ENCODE measurements at places on chromosomes 11 and 22.

GRCh38 chr22:22683668-22684361, 39.4 kb downstream of the GGTLC2 start:
- DNase-seq, result no peak

DNA sequence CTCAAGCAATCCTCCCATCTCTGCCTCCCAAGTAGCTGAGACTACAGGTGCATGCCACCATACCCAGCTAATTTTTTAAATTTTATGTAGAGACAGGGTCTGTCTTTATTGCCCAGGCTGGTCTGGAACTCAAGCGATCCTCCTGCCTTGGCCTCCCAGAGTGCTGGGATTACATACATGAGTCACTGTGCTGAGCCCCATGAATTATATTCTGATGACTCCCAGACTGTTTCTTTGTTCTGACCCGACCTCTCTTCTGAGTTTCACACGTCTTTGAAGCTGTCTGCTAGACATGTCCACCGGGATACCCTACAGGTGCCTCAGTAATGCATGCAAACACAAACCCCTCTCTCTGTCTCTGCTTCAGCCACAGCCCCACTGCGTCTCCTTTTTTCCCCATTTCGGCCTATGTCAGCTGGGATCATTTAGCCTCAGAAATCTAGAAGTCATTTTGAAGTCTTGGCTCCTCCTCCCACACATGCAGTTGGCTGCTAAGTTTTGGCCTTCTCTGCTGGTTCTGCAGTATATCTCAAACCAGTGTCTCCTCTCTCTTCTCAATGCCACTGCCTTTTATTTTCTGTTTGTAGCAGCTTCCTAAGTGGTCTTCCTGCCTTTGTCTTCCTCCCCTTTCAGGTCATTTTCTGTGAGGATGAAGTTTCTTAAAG, 4.8 kb downstream of the VPS26B start:
- DNase-seq, result no peak

- DNase-seq, result no peak
Observed at GRCh38 chr11:68796801-68797200, 44.9 kb downstream of the CPT1A start.

GRCh38 chr11:9914064-9914463, 250.2 kb downstream of the SWAP70 start:
- no peak for DNase-seq

GRCh38 chr11:45569776-45570175, 95.6 kb downstream of the CHST1 start:
- no peak for DNase-seq

- no peak for DNase-seq
Observed at GRCh38 chr11:35661534-35661933, 1.0 kb upstream of the TRIM44 start.

DNA sequence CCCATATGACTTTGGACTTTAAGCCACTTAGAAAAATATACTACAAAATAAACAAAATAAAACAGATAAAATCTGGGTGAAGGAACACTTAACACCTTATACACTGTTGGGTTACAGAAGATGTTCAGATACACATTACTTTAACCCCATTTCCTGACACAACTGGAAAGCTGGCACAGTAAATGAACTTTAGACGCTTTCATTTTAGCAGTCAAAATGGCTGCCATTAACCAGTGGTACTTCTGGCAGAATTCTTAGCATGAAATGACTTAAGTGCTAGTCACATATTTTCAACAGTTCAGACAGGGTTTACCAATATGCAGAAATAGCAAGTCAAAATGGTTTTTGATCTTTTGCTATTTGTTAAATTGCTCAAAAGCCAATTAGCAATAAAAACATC, 37.9 kb downstream of the PIK3C2A start:
- no peak for DNase-seq

GRCh38 chr22:27274770-27275449, 526.6 kb downstream of the MN1 start:
- no peak for DNase-seq

DNA sequence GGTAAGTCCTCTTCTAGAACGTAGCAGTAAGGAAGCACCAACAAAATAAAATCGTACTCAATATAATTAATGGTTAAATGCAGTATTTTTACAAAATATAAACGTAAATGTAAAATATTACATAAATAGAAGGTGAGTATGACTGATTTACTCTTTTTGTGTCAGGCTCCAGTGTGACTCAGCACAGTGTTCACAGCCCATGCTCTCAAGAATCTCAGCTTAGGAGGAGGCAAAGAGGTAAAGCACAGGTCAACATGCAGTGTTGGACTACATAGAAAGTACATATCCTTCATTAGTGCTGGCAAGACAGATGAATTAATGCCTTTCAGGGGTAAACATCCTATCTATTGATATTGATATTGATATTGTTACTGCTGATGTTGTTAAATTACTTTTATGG, 2050.6 kb upstream of the RAG2 start:
- no peak for DNase-seq

DNA sequence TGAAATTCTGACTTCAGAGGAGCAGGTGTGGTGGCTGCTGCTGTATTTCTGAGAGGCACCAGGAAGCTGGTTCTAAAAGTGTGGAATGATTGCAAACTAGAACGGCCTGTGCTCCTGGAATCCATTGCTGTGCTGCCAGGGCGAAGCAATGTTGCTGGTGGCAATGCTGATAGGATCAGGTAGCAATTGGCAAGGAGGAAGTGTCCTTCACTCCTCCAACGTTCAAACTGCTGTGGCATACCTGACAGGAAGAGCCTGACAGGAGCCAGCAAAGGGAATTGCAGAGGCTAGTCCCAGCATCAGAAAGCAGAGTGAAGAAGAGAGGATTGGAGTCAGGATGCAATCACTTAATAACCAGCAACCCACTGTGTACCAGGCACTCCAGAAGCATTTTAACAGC, 118.2 kb downstream of the FAR1 start:
- DNase-seq, result no peak

GRCh38 chr11:210803-211180, 3.3 kb downstream of the RIC8A start:
- no peak for DNase-seq

- no peak for DNase-seq
Observed at GRCh38 chr11:105573091-105573490, 36.8 kb upstream of the GRIA4 start.

GRCh38 chr22:47088480-47089158, 326.2 kb downstream of the TBC1D22A start:
- DNase-seq, result no peak

- no peak for DNase-seq
Observed at GRCh38 chr11:1117992-1118391, 39.8 kb upstream of the MUC5AC start.

- DNase-seq, result no peak
Observed at GRCh38 chr11:9089636-9090035, 1.8 kb downstream of the SCUBE2 start.

- no peak for DNase-seq
Observed at GRCh38 chr11:20056109-20056949, 103.9 kb downstream of the DBX1 start.

DNA sequence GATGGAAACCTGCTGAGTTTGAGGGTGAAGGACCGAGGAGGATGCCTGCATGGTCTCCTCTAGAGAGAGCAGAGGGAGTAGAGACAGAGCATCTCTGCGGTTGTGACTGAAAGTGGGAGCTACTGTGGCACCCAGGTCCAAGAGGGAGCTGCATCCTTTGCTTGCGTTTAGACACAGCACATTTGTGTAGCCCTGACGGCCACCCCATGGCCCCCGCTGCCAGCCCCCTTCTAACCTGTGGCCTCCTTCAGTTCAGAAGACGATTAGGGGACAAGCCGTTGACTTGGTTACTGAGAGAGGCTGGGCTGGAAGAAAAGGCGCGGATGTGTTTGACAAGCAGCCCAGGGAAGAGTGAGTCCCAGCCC, 690.9 kb downstream of the BRD1 start:
- DNase-seq, result no peak

DNA sequence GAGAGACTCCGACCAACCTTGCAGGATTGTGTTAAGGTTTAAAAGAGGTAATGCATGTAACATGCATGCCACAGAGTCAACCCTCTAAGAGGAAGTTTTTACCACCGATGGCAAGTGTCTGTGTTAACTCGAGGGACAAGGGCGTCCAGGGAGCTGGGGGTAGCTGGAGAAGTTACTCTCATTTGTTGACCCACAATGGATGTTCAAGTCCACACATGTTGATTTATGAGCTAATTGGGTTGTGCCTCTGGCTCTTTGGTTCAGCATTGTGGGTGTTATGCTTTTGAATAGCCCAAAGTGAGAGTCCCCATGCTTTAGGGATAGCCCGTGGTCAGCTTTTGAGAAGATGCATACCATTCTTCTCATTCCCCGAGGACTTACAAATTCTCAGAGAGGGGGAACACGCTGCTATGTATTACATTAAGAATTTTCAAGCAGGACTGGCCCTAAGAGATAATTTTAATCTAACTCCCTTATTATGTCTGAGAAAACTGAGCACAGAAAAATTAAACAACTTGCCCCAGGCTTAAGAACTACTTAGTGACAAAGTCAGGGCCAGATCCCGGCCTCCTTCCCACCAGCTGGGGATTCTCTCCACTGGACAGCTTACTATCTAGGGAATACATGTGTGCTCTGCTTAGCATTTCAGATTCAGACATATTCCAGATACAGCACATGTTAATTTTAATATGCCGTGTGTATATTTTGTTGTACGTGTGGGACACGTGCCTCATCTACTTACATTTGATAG, 5.2 kb upstream of the PLET1 start:
- no peak for DNase-seq

GRCh38 chr11:126589492-126589803, 234.0 kb downstream of the ST3GAL4 start:
- no peak for DNase-seq

- no peak for DNase-seq
Observed at GRCh38 chr11:118910309-118911112, 15.2 kb downstream of the BCL9L start.

GRCh38 chr22:31148953-31149627, 8.8 kb upstream of the PLA2G3 start:
- DNase-seq, result peak; percentile 72

- no peak for DNase-seq
Observed at GRCh38 chr11:34680918-34681586, 60.2 kb downstream of the EHF start.

GRCh38 chr22:39908737-39909136, 7.9 kb downstream of the GRAP2 start:
- no peak for DNase-seq

GRCh38 chr22:49006207-49007012, 821.3 kb downstream of the BRD1 start:
- no peak for DNase-seq

GRCh38 chr22:45876136-45877035, 100.6 kb downstream of the WNT7B start:
- no peak for DNase-seq

DNA sequence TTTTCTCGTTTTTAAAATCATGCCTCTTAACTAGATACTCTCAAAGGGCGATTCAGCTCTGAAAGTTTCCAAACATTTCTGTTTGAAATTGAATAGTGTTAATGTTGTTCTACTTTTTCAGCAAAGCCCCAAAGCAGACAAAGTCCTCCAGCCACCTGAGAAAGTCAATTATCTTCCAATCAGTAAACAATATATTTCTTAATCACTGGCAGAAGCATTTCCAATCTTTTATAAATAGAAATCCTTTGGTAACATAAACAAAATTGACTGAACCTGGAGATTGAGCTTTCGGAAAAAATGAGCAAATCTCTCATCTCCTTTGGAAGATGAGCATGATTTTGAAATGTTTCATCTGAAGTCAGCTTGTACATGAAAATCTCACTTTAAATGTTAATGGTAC, 84.4 kb upstream of the FIBIN start:
- no peak for DNase-seq

GRCh38 chr11:2213384-2213842, 41.8 kb upstream of the TH start:
- no peak for DNase-seq

GRCh38 chr11:44994753-44995152, 44.1 kb upstream of the TP53I11 start:
- peak; percentile 38 for DNase-seq

GRCh38 chr11:19962801-19963175, 197.5 kb downstream of the DBX1 start:
- no peak for DNase-seq

DNA sequence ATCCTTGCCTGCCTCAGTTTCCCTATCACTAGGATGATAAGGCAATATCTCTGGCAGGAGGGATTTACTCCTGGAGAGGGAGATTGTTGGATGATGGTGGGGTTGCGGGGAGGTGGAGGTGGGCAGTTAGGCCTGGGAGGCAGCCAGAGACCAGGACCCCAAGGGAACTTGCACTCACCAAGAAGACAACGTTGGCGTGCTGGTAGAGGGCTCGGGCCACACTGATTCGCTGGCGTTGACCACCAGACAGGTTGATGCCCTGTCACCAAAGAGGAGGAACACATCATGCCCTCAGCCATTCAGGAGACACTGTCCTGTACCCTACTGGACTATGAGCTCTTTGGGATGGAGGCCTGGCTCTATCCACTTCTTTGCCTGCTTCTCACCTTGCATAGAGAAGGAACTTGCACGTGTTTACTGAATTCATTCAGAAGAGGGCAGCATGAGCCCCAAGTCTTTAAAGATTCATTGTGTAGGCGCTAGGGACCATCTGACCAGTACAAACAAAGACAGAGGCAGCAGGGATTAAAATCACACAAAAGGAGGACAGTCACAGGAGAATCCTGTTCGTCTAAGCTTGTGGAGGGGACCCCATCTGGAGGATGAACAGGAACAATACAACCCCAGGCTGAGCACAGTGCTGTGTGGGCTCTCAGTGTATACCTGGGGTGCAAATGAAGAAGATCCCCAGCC, 24.2 kb upstream of the KCNJ11 start:
- peak; percentile 78 for DNase-seq

GRCh38 chr22:27480487-27480886, 321.1 kb downstream of the MN1 start:
- DNase-seq, result peak; percentile 71

GRCh38 chr22:49432897-49433443, 394.7 kb downstream of the BRD1 start:
- DNase-seq, result no peak

- no peak for DNase-seq
Observed at GRCh38 chr11:71294846-71295600, 42.6 kb upstream of the SHANK2 start.

DNA sequence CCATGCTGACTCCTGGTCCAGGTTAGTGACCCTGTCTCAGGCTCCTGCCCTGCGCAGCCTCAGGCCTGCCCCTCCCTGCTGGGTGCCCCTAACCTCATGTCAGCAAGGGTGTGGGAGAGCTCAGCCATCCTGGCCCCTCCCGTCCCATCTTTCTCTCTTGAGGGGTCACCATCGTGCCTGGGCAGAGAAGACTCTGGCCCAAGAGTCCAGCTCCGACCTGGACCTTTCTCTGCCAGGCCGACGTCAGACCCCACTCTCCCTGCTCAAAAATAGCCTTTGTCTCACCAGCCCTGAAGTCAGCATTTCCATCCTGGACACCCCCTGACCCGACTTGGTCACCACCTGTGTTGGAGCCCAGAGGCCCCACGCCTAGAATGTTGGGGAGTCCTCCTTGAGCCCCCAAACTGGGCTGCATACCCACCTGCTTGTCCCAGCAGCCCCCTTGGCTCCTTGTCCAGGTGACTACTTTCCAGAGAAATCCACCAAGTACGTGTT, 4.9 kb downstream of the SCGB1C1 start:
- no peak for DNase-seq
